GM23338 (cell line): ENCODE measurements at places on chromosomes 3 and 15. TPM values are rescaled to one million over a fixed set of nuclear protein-coding genes. Genes with fewer than 3 reads are reported as not detected.

Gene UROC1
- not detected in 2 replicates for polyA plus RNA-seq

Gene ACTC1
- polyA plus RNA-seq: 35.9 and 38.3 TPM in 2 replicates

Gene RPL35A
- 2,038 and 2,096 TPM in 2 replicates for polyA plus RNA-seq

Gene NLGN1
- polyA plus RNA-seq: 4.4 and 6.5 TPM in 2 replicates

Gene ENTPD3
- polyA plus RNA-seq: 0.19 and 0.32 TPM in 2 replicates

Gene GHSR
- polyA plus RNA-seq: not detected in 2 replicates

Gene IREB2
- polyA plus RNA-seq: 19.2 and 23.4 TPM in 2 replicates

Gene ACKR4
- polyA plus RNA-seq: 0.26 TPM in 1 of 2 replicates, not detected in the other

Gene SLC35G2
- polyA plus RNA-seq: 6.0 and 6.8 TPM in 2 replicates

Gene GABRR3
- polyA plus RNA-seq: not detected in 2 replicates

Gene PLAAT1
- 6.6 and 6.7 TPM in 2 replicates for polyA plus RNA-seq

Gene RARRES1
- polyA plus RNA-seq: 0.54 and 0.82 TPM in 2 replicates

Gene AADACL2
- not detected in 2 replicates for polyA plus RNA-seq

Gene TMEM44
- 9.4 and 10.0 TPM in 2 replicates for polyA plus RNA-seq

Gene PPCDC
- 17.8 and 22.1 TPM in 2 replicates for polyA plus RNA-seq

Gene MYEF2
- polyA plus RNA-seq: 55.5 and 62.0 TPM in 2 replicates

Gene MNS1
- 13.8 and 16.9 TPM in 2 replicates for polyA plus RNA-seq
